ENCODE measurements at places on chromosomes 1 and 21. TPM values are rescaled to one million over a fixed set of nuclear protein-coding genes. Genes with fewer than 3 reads are reported as not detected.

DNA sequence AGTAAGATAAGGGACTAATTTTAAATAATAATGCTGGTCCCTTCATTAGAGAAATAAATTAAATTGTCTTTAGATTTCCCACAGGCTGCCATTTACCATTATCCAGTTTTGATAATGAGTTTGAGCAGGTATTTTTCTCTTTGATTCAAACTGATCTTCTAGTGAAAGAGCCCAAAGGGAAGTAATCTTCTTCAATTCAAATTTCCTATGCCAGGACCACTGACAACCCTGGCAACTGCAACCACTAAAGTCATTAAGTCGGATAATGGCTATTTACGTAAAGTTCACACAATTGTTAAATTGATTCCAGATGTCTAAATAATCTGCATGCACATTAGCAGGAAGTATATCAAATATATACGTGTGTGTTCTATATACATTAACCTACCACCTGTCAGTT lies 399.3 kb downstream of the PTPRC start:
- DNase-seq = no peak

DNA sequence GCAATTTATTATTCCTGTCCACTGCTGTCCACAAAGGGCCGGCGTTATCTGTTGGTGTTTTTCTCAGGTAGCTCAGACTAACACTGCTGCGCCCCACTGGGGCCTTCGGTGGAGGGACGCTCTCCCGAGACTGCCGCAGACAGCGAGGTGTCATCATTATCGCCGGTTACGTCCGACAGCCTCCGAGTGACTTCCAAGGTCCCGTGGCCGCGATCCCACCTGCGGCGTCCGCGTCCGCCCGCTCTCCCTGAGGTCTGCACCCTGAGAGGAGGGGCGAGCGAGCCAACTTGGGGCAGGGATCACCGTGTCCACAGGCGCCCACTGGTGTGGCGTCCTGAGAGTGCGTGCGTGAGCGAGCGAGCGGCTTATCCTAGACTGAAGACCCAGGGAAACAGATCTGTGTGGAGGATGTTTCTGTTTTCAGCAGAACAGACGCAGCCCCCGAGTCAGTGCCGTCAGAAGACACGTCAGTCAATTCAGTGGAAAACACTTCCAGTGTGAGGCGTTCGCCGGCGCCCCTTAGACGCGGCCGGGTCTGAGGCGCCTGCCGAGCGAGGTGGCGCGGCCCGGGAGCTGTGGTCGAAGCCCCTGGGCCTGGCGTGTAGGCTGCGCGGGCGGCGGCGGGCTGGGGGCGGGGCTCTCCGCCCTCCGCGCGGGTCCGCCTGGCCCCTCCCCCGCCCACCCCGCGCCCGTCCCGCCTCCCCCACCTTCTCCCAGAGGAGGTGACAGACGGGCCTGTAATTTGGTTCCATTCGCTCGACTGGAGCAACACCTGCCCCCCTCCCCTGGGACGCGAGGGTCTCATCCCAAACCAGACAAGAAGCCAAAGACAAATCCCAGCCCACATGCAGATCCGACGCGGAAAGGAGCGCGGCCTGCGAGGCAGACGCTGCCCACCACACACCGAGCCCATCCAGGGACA lies 12.6 kb downstream of the NHLH2 start:
- DNase-seq = no peak

DNA sequence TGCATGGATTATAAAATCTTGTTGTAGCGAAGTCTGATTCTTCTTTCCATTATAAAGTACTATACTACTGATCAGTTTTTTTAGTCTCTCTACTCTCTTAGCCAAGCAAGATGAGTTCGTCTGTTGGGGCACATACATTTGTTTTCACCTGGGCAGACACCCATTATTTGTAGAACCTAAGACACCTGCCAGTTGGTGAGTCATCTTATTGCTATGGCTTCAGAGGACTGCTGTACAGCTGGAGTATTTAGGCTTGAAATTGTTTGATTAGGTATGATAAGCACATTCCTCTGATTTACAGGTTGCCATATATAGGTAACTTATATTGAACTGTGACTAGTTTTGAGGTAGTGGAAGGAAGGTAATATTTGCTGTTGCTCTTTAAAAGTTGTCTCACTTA lies 17.2 kb downstream of the RBM15 start:
- no peak for DNase-seq

DNA sequence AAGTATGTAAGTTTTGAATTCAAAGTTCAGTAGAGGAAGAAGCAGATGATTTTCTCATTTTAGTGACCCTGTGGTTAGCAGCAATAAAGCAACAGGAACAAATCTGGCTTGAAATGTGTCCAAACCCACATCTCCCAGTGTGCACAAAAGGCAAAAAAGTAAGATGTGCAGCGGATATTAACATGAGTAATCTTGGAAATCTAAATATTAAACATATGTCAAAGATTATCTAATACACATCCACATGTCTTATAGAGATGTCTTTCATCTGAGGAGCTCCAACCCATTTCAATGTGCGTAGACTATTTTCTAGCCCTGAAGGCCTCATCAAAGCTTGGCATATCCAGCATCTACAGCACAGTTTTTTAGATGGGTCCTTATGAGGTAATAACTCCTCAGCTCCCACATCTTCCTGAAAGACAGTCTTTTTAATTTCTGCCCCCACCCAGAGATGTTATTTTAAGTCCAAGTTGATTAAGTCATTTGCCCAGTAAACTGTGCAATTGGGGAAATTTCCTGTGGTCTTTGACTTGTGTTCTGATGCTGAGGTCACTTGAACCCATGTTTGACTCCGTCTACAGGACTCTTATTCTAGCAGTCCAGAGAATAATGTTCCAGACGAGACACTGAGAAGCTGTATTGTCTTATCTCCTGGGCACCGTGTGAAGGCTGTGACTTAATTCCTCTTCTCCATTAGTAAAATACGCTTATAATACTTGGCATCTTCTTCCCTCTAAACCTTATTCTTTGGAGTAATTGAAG lies 73.7 kb downstream of the LMO4 start:
- DNase-seq = no peak

Gene RIPPLY3
- total RNA-seq = not detected

Gene SHISA4
- 35.2 TPM for total RNA-seq

GRCh38 chr1:162216604-162217003 lies 147.1 kb downstream of the NOS1AP start:
- no peak for DNase-seq
